ENCODE measurements at places on chromosomes 7 and 10. TPM values are rescaled to one million over a fixed set of nuclear protein-coding genes. Genes with fewer than 3 reads are reported as not detected.

The HTR7 gene
- total RNA-seq, result 0.17 TPM

The AKR1C2 gene
- total RNA-seq, result 3,701 TPM

The SH2D4B gene
- total RNA-seq, result 0.06 TPM

The SKIDA1 gene
- 1.0 TPM for total RNA-seq

The NPC1L1 gene
- 0.06 TPM for total RNA-seq

The SCD gene
- 155 TPM for total RNA-seq

The FAM25A gene
- total RNA-seq, result not detected
